ENCODE measurements at places on chromosomes 7 and 10.

DNA sequence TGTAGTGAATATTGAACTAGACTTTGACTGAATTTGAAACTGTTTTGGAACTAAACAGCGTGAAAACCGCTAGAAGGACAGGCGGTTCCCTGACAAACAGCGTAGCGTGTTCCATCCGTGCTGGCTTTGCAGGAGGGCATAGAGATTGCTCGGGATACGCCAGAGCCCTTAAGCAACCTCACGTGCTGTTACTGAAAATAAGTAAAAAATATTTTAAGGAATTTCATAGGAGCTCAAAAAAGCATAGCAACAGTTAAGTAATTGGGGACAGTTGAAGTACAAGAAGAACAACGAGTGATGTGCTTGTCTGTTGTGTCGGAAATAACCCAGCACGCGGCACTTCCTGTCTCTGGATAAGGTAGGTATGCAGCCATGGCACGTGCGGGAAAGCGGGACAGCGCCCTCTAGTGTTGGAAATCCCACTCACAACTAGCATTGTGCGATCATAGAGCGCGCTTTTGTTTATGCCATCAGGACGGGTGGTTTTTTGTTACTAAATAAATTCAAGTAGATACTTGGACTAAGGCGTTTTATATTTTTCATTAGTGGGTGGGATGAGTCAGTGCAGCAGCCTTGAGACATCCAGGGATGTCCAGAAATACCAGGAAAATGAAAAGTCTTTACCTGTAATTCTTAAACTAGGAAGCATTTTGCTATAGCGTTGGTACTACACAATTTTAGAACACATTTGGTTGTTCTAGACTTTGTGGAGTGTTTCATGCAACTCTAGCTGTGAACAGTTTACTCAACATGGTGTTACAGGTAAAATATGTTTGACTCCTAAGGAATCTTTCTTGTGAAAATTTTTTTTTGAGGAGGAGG lies 50.4 kb downstream of the DNAJB6 start:
- DNase-seq = peak; percentile 94

DNA sequence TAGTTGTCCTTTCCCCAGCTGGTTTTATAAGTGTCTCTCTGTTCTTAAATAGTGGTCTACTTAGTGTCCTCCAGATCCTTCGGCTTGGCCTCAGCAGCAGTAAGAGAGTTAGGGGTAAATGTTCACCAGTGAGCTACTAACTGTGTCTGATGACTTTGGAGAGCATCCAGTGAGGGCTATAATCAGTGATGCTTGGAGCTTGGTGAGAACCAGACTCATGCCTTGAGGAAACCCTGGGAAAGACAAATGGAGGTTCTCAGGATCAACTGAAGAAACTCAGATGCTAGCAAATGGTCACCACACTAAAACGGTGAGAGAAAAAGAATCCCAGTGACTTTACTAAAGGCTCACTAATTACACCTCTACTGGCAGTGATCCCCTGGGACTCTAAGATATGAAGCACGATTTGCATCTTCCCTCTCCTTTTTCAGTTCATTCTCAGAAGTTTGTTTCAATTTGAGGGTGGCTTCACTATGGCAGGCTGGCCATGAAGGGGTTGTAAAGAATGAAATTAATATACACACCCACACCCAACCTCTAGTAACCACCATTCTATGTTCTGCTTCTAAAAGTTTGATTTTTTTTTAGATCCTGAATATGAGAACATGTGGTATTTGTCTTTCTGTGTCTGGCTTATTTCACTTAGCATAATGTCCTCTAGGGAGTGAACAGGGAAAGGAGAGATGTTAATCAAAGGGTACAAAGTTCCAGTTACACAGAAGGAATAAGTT lies 177.9 kb downstream of the PDE1C start:
- no peak for DNase-seq

DNA sequence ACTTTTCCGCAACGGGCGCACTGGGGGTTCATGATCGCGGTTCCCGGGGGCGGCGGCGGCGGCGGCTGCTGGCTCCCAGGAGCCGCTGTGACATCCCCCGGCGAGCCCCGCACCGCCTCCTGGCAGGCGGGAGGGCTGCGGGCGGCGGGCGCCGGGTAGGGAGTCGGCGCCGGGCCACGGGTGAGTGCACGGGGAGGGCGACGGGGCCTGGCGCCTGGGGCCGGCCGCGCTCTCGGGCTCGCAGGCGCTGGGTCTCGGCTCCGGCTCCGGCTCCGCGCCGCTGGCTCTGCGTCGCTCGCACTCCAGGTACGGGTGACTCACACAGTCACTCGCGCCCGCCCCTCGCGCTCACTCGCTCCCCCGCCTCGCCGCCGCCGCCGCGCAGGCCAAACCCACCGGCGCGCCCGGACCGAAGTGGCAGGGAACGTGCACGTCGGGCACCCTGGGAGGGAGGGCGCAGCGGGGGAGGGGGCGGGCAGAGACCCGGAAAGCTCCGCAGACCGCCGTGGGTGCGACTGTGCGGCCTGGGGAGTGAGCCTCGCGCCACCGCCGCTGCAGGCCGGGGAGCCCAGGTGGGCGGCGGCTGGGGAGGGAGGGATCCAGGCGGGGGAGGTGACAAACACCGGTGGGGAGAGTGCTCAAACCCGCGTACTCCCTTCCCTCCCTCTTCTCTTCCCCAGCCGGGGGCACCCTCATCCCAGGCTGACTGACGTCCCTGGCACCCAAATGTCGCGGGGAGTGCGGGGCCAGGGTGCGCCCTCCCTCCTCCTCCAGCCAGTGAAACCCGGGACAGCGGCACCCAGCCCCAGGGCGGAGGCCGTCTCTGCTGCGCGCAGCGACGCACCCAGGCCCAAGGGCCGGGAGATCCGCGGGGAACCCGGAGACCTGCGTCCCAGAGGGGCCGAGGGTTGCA lies 276.9 kb upstream of the NEBL start:
- DNase-seq = peak; percentile 82

DNA sequence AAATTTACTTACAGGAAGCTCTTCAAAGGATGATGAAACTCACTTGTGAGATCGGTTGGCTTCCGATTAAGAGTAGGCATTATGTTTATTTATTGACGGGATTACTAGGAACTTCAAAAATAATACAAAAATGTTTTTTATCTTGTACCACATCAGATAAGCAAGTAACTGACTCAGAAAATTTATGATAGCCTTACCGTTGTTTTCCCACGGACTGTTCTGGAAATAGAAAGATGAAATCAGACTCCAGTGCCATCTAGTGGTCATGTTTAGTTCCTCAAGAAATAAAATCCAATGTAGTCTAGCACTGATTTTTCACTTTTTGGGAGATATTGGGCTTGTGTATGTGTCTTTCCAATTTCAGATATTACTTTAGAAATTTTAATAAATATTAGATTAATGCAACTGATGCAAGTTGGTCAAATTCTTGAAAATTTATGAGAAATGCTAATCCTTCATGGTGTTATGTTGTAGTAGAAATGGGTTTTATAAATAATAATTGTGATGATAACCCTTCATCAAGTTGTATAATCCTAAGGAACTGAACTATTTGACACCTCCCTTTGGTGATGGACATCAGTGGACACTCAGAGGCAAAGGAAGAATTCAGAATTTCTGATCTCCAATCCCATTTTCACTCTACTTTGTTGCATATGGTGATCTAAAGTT lies 168.8 kb downstream of the TMEM26 start:
- no peak for DNase-seq

All from posterior vena cava (tissue), 2 donors.